ENCODE measurements at places on chromosomes 6 and 20.
A peak's percentile ranks its signal among the peaks of the same experiment; 100 is the strongest.

DNA sequence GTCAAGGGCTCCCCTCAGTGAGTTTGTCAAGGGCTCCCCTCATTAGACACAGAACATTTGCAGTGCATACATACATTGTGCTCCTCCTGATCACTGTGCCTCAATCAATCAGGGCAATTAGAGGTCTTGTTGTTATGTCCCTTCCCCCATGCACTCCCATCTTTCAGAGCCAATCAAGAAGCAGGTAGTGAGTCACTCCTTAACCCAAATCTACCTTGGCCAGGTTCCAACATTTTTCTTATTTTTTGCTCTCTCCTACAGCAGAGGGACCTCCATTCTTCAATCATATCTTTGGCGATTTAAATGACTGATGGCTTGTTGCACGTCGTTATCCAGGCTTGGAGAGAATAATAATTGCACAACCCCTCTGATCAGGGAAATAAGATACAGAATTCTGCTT lies 409.9 kb upstream of the SPTLC3 start:
- no peak for DNase-seq

- DNase-seq = no peak
Observed at GRCh38 chr6:137218473-137218916, 690 bp downstream of the IFNGR1 start.

- no peak for DNase-seq
Observed at GRCh38 chr6:39471954-39472659, 149.6 kb upstream of the KCNK16 start.

- no peak for DNase-seq
Observed at GRCh38 chr6:31378062-31378720, 21.2 kb upstream of the HLA-B start.

DNA sequence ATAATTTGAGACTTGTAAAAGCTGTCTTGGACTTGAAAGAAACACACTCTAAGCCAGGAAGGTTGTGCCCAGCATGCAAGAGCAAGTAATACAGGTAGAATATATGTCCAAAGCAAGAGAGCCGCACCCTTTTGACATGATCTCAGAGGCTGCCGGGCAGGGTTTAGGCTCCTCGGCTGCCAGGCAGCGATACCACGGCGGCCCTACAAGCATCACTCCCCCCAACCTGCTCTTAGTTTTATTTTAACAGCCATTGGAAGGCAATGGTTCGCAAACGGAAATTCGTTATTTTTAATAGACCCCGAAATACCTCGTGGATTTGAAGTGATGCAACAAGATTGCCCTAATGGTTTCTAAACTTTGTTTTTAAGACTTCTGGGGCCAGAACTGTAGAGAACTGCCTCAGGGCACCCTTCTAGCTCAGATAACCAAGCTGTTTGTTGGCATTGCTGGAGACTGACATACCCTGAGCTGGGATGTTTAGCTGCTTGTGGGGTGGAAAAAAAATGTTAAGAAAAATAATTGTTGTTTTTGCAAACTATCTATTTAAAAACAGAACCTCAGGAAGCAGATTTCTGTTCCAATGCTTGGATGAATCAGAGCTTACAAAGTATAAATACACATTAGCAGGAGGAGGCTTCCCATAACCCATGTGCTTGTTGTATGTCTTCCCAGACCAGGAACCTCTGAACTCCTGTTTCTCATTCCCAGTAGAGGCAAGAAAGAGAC lies 39.0 kb downstream of the JAG1 start:
- DNase-seq = no peak

GRCh38 chr6:154800338-154800737 lies 67.1 kb downstream of the SCAF8 start:
- DNase-seq = no peak

DNA sequence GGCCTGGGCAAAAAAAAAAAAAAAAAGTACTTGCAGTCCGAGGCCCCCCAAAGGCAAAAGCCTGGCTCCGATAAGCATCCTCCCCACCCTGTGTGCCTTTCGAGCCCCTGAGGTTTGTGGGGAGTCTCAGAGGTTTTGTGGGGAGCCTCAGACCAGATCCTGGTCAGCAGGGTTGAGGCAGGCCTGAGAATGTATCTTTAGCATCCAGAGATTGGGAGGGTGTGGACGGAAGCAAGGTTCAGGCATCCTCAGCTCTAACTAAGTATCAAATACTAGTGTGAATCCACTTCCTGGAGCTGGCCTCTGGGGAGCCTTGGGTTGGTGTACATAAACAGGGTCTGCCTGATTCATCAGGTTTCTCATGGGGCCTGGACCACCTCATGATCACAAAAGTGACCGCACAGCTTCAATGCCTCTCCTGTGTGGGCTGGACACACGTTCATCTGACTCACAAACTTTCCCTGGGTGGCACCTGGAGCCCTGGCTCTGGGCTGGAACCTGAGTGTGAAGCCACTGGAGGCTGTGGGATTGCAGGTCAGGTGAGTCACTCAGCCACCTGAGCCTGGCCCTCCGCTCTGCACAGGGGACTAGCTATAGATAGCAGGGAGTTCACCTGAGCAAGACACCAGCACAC lies 24.4 kb downstream of the PCMTD2 start:
- DNase-seq = no peak

DNA sequence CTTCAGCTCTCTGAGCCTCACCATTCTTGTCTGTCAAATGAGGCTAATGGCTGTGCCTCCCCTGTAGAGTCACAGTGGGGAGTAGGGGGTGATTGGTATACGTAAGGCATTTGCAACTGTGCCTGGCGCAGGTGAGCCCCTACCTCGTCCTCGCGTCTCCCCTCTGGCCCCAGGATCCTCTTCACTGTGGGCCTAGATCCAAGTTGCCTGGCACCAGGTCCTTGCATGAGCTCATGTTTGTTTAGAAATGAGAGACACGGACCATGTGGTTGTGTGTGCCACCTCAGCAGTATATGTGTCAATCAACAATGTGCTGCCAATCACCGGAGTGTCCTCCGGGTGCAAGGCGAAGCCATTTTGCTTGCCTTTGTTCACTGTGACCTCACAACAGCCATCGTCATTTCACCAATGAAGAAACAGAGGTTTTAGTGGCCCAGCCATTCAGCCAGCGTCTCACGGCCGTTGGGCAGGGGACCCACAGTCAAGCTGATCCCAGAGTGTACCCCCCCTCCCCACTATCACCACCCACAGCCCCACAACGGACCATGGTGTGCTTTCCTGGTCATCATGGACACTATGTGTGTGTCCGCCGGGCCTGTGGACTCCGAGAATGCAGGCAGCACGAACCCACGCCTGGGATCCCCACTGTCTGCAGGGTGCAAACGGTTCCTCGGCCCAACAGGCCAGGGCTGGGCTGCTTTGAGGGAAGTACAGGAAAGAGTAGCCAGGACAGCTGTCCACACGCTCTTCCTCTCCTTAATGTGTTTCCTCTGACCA lies 35.9 kb upstream of the STX16 start:
- DNase-seq = no peak

DNA sequence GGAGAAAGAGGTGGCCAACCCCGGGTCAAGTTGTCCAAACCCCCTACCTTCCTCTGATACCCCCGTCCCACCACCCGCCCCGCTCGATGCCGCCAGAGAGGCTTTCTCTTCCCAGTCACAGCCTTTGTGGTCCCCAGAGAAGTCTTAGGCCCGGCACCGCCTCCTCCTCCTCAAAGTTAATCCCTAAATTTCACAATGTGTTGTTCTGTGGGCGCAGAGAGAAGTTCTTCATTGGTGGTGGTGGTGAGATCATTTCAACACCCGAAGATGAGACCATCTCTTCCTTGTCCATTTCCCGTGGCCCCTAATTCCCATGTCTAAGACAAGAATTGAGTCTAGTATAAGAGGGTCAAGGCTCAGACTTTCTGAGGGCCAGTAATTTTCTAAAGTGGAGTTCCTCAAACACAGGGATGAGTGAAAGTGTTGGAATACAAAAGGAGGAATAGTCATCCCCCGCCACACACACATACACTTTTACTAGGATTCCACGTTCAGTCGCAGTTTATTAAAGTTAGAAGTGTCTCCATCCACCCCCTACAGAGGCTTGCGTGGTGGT lies 10.4 kb downstream of the TRIM31 start:
- peak; percentile 38 for DNase-seq

DNA sequence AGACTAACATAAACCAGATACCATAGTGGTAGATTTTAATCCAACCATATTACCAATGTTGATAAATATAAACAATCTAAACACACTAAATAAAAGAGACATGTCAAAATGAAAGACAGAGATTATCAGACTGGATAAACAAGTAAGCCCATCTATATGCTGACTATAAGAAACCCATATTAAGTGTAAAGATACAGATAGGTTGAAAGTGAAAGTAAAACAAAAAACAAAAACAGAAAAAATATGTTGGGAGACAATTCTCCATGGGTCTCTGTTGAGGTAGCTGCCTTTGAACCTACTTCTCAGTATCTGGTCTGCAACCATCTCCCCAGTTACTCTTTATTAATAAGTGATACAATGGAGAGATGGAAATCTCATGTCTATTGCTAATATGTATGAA lies 21.2 kb downstream of the REV3L start:
- no peak for DNase-seq

- DNase-seq = no peak
Observed at GRCh38 chr6:112690497-112691202, 343.5 kb downstream of the RFPL4B start.

- no peak for DNase-seq
Observed at GRCh38 chr6:116287689-116288282, 8.1 kb upstream of the TSPYL1 start.

GRCh38 chr6:46642928-46643751 lies 9.5 kb downstream of the CYP39A1 start:
- no peak for DNase-seq

DNA sequence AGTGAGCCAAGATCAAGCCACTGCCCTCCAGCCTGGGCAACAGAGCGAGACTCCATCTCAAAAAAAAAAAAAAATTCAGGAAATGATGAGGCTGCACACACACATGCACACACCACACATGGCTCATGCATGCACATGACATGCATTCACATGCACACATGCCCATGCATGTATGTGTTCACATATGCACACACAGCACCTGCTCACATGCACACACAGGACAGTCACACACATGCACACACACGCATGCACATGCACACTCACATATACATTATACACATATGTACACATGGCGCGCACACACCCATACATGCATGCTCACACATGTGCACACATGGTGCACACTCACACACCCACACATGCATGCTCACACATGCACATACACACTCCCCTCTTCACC lies 22.5 kb downstream of the RIPOR3 start:
- DNase-seq = no peak

DNA sequence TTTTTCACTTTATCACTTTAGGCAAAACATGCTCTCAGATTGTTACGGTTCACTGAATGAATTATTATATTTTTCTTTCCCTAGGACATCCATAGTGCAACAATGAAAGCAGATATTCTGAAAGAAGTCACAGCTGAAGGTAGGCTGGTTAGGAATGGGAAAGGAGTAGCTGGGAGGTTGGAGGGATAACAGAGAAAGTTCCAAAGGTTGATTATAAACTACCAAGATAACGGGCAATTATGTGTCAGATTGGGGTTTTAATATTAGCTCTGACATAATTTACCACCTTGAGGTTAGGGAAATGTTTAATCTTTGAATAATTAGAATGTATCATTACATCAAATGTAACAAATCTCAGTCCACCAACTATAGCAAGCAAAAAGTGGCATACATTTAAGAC lies 96.5 kb downstream of the HTR1B start:
- no peak for DNase-seq

DNA sequence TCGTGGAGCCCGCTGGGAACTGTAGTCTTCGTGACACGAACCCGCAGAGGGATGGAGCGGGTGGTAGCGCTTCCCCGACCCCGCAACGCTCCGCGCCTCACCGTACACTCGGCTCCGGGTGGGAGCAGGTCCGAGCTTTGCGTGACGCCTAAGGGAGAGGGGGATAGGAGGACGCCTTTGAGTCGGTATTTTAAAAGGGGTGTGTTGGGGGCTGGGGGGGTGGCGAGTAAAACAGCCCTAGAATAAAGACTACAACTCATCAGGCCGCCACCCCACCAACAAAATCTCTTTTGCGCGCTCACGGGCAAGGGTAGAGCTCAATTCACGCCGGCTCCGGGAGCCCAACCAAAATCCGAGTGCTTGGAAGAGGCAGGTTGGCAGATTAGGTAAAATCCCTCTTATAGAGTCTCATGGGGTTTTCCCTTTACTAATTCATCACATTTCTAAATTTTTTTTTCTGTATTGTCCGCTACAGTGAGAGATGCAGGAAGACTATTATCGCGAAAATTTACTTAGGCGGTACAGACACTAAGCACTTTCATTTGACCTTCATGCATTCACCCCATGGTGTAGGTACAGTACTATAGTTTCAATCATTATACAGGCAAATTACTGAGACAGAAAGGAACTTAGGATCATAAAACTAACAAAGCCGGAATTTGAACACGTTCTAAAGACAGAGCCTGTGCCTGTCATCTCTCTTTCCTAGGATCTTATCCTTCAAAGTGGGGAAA lies 706 bp upstream of the SNX14 start:
- DNase-seq = no peak

GRCh38 chr6:111788379-111789276 lies 84.6 kb downstream of the FYN start:
- no peak for DNase-seq
